MCF 10A (cell line): ENCODE measurements at places on chromosomes 6 and 20. TPM values are rescaled to one million over a fixed set of nuclear protein-coding genes. Genes with fewer than 3 reads are reported as not detected.
A peak's percentile ranks its signal among the peaks of the same experiment; 100 is the strongest.

DNA sequence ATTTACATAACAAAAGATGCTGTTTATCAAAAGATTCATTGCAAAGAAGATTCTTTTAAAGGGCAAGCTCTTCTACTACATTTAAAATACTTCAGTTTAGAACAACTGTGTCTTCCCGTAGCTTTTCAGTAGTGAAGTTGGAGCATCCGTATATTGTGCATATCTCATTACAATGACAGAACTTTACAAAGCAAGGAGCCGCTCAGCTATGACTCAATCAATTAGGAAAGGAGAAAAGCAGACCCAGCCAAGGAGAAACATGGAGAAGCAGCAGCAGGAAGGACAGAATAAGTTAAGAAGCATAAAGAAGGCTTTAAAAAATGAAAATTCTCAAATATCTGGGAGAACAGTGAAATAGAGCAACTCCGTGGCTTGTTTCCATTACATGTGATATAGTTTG, 132.6 kb upstream of the SMLR1 start:
- DNase-seq = no peak

DNA sequence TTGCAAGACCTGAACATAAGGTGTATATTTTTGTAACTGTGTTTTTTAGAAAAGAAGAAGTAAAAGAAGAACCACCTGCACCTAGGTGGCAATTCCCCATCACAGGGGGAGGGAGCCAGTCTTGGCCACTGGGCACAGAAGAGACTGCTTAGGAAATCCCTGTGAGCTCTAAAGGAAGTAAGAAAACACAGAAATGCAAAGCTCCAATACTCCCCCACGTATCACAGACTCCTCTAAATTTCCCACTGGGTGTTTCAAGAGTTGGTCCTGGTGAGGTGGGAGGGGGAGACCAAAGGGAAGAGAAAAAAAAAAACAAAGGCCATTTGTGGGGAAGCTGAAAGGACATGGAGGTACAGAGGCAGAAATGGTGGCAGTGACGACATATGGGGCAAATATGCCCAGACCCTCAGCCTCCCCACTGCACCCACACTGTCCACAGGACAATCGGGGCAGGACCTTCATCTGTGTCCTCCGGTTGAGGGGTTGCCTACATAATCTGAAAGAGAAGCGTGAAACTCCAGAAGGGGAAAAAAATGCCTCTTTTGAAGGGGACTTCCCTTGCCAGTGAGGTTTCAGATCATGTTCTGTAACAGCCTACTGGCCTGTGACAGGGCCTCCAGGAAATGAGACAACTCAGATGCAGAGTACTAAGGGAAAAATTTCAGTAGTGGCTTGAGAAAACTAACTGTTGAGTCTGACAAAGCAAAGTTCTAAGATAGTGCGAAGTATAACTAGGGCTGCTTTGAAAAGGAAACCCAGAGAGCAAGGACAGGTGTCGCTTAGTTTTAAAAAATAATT, 226.2 kb upstream of the MARCKS start:
- peak; percentile 52 for DNase-seq

DNA sequence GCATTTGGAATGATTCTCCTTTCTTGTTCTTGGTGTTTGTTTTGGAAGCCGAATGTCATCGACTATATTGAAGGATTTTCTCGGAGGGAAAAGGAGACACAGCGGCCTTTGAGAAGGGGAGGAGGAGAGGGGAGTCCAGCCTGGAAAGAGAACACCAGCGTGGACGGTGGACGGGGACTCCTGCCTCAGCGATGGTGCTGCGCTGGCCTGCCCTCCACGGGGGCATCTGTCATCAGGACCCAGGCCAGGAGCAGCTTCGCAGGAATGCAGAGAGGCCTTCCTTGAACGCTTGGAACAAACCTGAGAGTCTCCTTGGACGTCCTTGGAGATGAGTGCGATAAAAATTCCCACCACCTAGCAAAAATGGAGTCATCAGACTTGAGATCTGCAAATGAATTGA, 8.3 kb upstream of the C6orf118 start:
- no peak for DNase-seq

GRCh38 chr6:169326067-169326799, 72.6 kb upstream of the THBS2 start:
- DNase-seq = peak; percentile 69

- no peak for DNase-seq
Measured at GRCh38 chr6:127083963-127084310, 34.5 kb upstream of the RSPO3 start.

DNA sequence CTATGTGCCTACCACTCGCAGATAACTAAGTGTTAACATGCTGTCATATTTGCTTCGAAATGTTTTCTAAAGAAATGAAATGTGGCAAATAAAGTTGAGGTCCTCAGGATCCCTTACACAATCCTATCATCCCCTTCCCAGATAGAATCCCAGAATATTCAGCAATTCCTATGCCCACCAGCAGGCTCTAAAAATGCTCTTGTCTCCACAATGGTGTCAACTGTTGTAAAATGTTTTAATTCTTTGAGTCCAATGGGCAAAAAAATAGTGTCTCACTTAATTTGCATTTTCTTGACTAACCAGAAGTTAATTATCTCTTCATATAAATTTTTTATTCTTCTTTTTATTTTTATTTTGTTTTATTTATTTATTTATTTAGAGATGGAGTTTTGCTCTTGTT, 103.9 kb upstream of the MAP7 start:
- DNase-seq = no peak

The MCCD1 gene
- total RNA-seq = not detected in 2 replicates

The STX7 gene
- total RNA-seq = 31.3 and 33.0 TPM in 2 replicates
